ENCODE measurements at places on chromosomes 7 and 10. TPM values are rescaled to one million over a fixed set of nuclear protein-coding genes. Genes with fewer than 3 reads are reported as not detected.

Gene C10orf62
- 0.12 TPM for polyA plus RNA-seq

Gene SPAM1
- not detected for polyA plus RNA-seq

Gene TUBGCP2
- 33.8 TPM for polyA plus RNA-seq

Gene BPGM
- 25.3 TPM for polyA plus RNA-seq

Gene LBX1
- 7.9 TPM for polyA plus RNA-seq

Gene ESYT2
- polyA plus RNA-seq: 28.5 TPM

Gene DLX6
- polyA plus RNA-seq: not detected

Gene MBLAC1
- 3.8 TPM for polyA plus RNA-seq

Gene LRRC18
- polyA plus RNA-seq: not detected

Gene DLX5
- polyA plus RNA-seq: not detected

Gene FAM25G
- not detected for polyA plus RNA-seq

Gene ZNF117
- polyA plus RNA-seq: 0.58 TPM
